ENCODE measurements at places on chromosomes 4 and X.

GRCh38 chrX:139725720-139726119 is 17.8 kb upstream of the MCF2 start:
- no peak for DNase-seq

- DNase-seq = no peak
These were observed 80.3 kb upstream of the NEIL3 start for GRCh38 chr4:177229331-177229730.

- no peak for DNase-seq
These were observed 52.3 kb downstream of the LGI2 start for GRCh38 chr4:24978291-24979075.

GRCh38 chr4:174012135-174012885 is 271.2 kb downstream of the FBXO8 start:
- no peak for DNase-seq

- DNase-seq = no peak
These were observed 14.4 kb upstream of the FAM9A start for GRCh38 chrX:8815460-8816065.

GRCh38 chr4:137393044-137393443 is 139.2 kb downstream of the PCDH18 start:
- DNase-seq = peak; percentile 18

DNA sequence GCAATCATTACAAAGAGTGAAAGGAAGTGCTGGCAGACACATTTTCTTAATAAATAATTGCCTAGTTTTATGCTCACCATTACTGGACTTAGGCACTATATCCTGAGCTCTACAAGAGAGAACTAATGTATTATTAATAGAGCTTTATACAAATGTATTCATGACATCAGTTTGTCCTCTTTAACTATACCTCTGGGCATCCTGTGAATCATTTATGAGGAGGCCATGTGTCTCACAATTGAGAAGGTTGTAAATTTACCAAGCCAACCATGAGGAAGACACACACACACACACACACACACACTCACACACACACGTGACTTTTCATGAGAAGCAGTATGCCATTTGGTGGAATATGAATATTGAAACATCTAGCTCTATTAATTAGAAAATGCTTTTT is 728.2 kb downstream of the ARAP2 start:
- no peak for DNase-seq

GRCh38 chr4:122914938-122915337 is 7.5 kb downstream of the NUDT6 start:
- no peak for DNase-seq

GRCh38 chr4:189050643-189051042 is 890.0 kb upstream of the FRG1 start:
- DNase-seq = no peak

GRCh38 chrX:149937871-149938426 is 342 bp downstream of the EOLA2 start:
- no peak for DNase-seq

- no peak for DNase-seq
These were observed 143.1 kb upstream of the BCOR start for GRCh38 chrX:40240844-40241243.

- DNase-seq = no peak
These were observed 4.4 kb downstream of the CDK16 start for GRCh38 chrX:47222751-47223350.

GRCh38 chr4:170599894-170600293 is 510.1 kb upstream of the AADAT start:
- DNase-seq = no peak

DNA sequence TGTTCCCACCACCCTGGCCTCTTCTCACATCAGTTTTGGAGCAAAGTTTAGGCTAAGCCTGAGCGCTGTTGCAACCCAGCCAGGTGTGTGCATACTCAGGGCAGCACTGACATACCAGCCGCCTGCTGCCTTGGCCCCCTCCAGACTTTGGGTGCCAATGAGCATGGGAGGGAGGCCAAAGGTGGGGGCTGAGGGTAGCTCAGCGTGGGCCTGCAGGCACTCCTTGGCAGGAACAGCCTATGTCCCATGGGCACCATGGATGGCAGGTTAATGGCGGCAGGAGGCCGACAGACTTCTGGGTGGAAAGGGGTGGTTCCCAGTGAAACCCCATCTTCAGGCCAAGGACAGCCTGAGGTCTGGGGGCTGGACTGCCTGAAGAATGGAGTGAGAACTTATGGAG is 462.2 kb downstream of the ADGRL3 start:
- DNase-seq = no peak

DNA sequence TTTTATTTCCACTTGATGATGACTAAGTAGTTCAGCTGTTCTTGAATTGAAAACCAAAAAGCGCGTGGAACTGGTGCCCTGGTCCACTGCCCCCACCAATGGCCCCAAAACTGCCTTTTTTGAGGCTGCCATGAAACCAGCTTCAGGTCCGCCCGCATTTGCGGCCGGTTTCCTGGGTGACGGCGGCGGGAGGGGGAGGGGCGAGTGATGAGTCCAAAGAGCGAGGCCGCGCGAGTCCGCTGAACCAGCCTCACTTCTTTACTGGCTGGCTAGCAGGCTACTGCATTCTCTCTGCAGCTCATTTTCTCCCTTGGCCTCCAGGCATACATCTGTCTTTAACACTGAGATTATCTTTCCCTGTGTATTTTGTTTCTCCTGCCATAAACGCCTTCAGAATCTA is 72.9 kb upstream of the FABP2 start:
- DNase-seq = no peak

DNA sequence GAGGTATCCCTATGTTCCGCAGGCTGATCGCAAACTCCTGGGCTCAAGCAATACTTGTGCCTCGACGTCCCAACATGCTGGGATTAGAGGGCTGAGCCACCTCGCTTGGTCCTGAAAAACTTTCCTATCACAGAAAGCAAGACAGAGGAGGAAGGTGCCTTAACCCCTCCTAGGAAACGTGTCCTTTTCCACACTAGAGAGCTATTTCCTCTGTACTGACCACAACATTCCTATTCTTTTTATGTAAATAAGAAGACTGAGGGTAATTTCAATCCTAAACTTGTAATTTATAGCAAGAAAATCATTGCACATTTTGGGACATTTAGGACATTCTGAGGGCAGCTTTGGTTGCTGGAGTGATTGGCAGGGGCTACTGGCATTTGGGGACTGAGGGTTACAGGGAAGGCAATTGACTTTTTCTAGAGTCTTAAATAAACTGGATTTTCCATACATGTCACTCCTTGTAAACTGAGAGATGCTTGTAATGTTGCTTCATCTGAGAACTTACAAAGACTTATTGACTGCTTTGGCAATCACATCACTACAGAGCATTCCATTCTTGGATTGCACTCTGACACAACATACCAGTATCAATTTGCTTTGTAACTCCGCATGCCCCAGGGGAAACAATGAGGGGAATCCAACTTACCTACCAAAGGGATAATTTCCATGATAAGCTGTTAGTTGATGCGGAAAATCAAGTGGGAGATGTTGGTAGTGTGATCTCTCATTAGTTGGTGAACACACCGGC is 15.6 kb downstream of the XAGE3 start:
- DNase-seq = peak; percentile 17

DNA sequence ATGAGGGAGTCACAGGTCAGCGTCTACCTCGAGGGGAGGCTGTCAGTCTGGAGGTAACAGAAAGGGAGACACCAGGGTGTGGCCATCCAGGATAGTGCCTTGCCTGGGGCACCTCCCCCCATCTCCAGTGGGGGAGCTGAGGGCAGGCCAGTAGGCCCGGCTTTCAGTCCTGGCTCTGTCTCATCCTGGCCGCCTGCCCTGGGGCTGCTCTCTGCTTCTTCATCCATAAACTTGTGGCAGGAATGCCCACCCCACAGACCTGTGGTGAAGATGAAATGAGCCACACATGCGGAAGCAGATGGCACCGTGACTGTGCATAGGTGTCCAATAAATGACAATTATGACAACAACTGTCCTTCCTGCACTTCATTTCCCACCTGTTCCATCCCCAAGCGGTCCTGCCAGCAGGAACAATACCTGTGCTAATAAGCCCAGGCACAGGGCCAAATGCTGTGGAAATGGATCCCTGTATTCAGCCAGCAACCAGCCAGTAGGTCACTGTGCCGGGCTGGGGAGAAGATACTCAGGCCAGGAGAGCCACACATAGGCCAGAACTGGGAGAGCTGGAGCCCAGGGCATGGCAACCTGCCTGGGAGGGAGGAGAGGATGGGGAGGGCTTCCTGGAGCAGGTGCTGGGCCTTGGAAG is 30.2 kb downstream of the TRO start:
- DNase-seq = no peak

DNA sequence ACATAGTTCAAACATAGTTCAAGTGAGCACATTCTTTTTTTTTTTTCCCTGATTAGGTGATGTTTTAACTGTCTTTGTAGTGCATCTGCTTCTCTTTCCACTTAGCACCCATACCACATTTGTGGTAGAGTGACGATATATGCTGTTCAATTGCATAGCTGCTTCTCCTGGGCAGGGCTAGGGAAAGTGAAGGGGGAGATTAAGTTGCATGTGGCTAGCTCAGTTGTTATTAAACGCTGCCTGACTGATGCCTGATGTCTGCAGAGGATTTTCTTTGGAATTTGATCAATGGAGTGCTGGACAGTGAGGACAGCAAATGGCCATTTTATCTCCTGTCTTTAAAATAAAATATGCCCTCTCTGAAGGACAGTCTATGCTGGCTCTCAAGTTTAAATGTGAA is 63.7 kb downstream of the ANK2 start:
- no peak for DNase-seq

- no peak for DNase-seq
These were observed 12.6 kb downstream of the PPEF2 start for GRCh38 chr4:75889537-75890199.

GRCh38 chrX:100449696-100450608 is 39.9 kb upstream of the PCDH19 start:
- DNase-seq = no peak

GRCh38 chrX:103329991-103330390 is at the start of gene TCEAL7:
TSS of gene TCEAL7 (plus strand) at chrX:103330239. CDS start at chrX:103331404, 1,165 bp downstream.
- DNase-seq = peak; percentile 9

DNA sequence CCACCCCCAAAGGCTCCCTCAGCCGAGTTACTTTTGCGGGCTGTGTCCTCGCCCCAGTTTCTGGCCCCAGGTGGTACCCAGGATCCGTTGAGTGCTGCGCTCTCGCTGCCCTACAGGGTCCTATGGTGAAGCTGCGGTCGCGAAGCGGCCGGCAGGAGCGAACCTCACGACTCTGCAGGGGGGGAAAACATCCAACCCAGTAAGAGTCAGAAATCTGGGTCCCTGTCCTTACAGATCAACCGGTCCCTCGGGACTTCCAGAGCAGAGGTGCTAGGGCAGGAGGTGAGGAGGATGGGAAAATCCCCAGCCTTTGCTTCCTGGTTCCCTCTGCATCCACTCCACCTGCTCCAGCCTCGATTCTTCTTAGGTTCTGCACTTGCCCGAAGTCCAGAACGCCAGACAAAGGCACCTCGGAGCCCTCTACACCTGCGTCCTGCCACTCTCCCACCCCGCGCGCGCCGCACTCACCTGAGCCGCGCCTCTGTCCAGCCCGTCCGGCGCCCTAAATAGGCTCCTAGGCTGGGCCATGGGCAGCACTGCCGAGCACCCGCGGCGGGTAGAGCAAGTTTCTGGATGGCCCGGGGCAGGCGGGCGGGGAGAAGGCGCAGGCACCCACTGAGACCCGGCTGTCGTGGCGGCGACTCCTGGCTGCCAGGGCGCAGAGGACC is at the start of gene HS3ST1:
Gene HS3ST1 (minus strand): TSS at position 664 of the 668 bp plus-strand sequence. CDS start 28,889 bp downstream, outside the sequence.
- no peak for DNase-seq

DNA sequence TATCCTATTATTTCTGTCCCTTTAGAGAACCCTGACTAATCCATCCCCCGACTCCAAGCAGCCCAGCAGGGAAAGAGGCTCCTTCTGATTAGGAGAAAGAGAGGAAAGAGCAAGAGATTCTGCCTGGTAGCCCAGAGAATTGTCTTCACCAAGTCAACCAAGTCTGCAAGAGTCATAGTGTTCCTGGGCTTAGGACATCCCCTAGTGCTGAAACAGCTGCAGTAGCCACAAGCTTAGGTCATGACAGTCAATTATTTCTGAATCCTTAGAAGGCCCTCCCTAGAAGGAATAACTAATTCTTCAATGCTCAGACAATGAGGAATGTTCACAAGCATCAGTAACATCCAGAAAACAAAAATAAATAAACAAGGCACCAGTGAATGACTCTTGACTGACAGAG is 480.3 kb upstream of the GRIA3 start:
- DNase-seq = peak; percentile 3

DNA sequence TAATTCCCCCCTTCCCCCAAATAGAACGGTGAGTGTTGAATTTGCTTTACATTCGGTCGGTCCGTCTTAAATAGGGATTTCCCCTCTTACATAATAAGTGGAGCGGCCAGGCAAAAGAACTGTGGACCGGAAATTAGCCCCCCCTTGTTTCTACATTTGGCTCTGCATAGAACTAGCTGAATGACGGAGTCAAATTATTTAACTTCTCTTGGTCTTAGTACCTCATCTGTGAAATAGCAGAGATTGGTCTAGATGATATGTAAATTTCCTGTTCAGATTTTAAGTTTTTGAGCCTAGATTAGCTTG is 1.3 kb downstream of the SPATA18 start:
- no peak for DNase-seq

DNA sequence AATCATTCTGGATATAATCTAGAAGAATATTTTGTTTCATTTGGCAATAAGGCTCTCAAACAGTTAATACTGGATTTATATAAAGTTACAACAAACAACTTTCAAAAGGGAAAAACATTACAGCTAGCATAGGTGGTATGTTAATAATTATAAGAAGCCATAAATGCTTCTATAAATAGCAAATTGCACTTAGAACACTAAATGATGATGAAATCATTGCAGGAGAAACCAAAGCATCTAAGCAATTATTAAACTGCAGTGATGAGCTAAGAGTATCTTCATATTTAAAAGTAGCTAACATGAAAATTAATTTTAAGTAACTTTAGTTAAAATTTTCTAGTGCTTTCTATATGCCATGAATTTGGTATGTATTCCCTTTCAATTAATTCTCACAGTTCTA is 189.5 kb downstream of the CENPC start:
- no peak for DNase-seq

- peak; percentile 75 for DNase-seq
These were observed 648.7 kb upstream of the DIPK2B start for GRCh38 chrX:45849261-45849862.

- DNase-seq = no peak
These were observed 58.6 kb upstream of the PAGE1 start for GRCh38 chrX:49754233-49754857.

DNA sequence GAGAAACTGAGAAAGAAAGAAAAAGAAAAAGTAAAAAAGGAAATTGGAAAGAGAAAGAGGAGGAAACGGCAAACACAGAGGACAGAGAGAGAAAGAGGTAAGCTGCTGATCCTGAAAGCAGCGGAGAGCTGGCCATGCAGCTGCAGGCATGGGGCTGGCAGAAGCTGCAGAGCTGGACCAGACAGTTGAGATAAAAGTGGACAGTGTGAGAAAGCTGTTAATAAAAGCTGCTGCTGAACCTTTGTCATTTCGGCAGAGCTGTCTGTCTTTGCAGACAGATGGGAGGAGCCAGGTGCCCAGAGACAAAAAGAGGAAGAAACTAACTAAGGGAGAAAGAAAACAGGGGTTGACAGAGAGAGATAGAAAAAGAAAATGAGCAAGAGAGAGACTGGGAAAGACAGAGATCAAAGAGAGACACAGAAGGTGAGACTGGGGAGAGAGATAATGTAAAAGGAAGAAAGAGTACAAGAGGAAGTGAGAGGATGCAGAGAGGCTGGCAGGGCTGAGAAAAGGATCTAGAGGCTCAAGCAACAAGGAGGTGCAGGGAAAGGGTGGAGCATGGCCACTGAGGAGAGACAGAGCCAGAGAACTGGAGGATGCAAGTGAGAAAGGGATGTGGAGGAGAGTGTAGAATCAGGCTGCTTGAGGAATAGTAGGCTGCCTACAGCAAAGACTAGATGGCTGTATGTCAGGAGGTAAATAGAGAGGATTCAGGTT is 376.8 kb upstream of the FGF16 start:
- DNase-seq = no peak

All from fibroblast of skin of left quadriceps (primary cell).